GM12892 (cell line): ENCODE measurements at places on chromosomes 1 and 21.

GRCh38 chr1:25573591-25573930 is 30.2 kb downstream of the LDLRAP1 start:
- no peak for DNase-seq

DNA sequence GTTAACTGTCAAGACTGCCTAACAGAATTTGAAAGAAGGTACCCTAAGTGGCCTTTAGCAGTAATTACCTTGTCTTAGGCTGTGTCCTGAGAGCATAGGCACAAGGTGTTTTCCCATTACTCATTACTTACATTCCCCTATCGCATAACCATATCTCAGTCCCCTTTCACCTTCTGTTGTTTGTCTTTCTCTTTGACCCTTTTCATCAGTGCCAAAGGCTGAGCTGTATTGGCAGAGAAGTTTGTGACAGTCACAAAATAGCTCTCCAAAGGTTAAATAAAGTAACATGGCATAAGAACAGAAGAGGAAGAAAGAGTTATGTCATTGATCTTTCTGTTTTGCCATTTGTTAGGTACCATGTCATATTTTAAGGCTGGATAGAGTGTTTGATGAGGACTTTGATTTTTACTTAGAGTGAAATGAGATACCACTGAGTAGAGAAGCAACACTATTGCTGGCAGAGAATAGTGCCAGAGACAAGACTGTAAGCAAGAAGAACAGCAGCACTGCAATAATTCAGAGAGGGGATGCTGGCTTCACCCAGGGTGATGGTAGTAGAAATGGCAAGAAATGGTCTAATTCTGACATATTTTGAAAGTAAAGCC is 497.8 kb downstream of the TTLL7 start:
- DNase-seq = peak; percentile 5

GRCh38 chr1:21139601-21140000 is 37.1 kb downstream of the EIF4G3 start:
- no peak for DNase-seq

DNA sequence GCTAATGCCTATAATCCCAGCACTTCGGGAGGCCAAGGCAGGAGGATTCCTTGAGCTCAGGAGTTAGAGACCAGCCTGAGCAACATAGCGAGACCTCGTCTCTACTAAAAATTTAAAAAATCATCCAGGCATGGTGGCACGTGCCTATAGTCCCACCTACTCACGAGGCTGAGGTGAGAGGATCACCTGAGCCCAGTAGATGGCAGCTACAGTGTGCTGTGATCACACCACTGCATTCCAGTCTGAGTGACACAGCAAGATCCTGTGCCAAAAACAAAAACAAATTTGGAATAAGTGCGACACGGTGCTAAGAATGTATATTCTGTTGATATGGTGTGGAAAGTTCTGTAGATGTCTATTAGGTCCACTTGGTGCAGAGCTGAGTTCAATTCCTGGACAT is 15.1 kb downstream of the USP33 start:
- DNase-seq = no peak

- no peak for DNase-seq
Observed at GRCh38 chr1:6198646-6199297, 623 bp downstream of the RPL22 start.

GRCh38 chr1:201223852-201224665 is 33.4 kb downstream of the IGFN1 start:
- no peak for DNase-seq

GRCh38 chr1:10208537-10208936 is 1.8 kb upstream of the KIF1B start:
- no peak for DNase-seq

DNA sequence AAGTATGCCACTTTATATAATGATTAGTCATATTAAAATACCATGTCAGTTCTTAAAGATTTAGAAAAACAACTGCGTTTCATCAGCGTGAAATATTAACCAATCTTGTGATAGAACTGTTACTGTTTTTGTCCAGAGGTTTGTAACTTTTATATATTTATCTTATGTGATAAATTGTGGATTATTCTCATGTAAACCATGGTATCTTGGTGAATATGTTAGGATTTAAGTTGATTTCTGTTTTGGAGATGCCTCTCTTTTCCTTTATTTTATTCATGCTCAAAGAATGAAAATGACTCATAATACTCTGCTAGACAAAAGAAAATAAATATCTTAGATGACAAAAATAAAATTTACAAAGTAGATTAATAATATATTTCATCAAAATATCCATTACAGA is 88.4 kb downstream of the ADGRL4 start:
- DNase-seq = no peak

DNA sequence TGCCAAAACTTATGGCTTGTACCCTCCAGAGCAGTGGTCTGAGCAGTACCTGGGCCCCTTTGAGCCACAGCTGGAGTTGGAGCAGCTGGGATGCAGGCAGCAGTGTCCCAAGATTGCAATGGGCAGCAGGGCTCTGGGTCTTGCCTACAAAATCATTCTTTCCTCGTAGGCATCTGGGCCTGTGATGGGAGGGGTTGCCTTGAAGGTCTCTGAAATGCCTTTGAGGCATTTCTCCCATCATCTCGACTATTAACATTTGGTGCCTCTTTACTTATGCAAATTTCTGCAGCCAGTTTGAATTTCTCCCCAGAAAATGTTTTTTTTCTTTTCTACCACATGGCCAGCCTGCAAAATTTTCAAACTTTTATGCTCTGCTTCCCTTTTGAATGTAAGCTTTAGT is 31.0 kb upstream of the TSPAN2 start:
- DNase-seq = no peak

DNA sequence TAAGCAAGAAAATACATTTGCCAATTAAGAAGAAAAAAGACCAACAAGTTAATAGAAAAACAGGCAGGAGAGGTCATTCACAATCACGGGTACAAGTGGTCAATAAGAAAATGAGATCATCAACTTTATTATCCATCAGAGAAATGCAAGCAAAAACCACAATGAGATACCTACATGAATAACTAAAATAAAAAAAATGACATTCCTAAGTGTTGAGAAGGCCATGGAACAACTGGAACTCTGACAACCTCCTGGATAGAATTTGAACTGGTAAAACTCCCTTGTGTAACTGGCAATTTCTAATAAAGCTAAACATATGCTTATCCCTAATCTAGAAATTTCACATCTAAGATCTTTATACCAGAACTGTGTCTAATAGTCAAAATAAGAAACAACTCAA is 135.4 kb upstream of the BACE2 start:
- DNase-seq = no peak

DNA sequence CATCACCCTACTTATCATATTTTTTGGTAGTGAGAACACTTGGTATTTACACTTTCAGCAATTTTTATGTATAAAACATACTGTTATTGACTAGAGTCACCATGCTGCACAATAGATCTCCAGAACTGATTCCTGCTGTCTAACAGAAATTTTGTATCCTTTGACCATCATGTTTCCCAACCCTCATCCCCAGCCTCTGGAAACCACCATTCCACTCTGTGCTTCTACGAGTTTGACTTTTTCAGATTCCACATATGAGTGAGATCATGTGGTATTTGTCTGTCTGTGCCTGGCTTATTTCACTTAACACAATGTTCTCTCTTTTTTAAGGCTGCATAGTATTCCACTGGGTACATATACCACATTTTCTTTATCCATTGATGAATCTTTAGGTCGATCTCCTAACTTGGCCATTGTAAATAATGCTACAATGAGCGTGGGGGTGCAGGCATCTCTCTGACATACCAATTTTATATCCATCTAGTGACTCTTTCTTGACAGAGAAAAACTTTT is 115.9 kb upstream of the RUNX1 start:
- DNase-seq = no peak

DNA sequence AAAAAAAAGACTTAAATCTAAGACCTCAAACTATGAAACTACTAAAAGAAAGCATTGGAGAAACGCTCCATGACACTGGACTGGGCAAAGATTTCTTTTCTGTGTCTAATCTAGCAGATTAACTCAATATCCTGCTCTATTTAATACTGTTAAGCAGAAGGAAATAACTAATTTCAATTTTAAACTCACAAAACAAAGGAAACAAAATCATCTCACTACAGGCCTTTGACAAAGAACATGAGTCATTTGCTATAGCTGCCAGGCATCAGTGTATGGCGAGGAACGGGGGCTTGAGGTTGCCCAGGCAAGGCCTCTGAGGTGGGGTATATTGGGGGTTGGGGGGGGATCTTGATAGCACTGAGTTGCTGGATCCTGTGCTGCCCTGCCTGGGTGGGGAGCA is 20.9 kb downstream of the SZT2 start:
- DNase-seq = no peak

DNA sequence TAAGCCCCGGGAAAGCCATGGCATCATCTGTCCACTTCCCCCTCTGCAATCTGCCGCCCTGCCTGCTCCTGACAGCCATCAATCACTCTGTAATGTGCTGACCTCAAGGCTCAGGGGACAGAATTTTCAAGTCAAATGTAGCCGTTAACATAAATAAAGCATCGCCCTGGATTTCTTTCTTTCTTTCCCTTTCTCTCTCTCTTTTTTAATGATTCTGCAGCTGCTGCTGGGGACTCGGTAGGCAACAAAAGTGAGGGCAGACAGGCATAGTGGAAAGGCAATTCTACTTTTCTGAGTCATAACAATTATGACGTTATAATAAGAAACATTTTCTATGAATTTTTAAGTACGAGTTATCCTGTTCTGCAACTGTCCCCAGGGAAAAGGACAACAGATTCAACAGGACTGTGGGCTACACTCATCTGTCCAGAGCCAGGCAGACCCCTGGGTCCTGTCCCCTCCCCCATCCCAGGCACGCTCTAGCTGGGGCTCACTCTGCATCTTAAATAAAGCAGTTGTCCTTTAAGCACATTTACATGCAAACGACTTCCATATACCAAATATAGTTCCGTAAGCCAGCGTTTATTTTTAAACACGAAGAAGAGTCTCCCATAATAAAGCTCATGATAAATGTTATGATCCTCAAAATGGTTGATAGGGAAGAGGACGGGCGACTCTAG is 78.7 kb downstream of the SSBP3 start:
- no peak for DNase-seq

DNA sequence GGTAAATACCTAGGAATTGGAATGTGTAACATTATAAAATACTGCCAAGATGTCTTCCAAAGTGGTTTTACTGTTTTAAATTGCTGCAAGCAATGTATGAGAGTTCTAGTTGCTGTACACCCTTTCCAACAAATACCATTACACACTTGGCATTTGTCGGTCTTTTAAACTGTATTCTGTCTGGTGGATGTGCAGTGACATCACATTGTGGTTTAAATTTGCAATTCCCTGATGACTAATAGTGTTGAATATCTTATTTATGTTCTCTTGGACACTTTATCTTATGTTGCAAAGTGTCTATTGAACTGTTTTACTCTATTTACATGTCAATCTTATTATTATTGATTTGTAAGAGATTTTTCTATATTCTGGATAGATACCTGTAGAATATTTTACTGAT is 561.2 kb upstream of the B3GALT2 start:
- no peak for DNase-seq

GRCh38 chr1:241888232-241888631 is 40.2 kb downstream of the EXO1 start:
- no peak for DNase-seq

DNA sequence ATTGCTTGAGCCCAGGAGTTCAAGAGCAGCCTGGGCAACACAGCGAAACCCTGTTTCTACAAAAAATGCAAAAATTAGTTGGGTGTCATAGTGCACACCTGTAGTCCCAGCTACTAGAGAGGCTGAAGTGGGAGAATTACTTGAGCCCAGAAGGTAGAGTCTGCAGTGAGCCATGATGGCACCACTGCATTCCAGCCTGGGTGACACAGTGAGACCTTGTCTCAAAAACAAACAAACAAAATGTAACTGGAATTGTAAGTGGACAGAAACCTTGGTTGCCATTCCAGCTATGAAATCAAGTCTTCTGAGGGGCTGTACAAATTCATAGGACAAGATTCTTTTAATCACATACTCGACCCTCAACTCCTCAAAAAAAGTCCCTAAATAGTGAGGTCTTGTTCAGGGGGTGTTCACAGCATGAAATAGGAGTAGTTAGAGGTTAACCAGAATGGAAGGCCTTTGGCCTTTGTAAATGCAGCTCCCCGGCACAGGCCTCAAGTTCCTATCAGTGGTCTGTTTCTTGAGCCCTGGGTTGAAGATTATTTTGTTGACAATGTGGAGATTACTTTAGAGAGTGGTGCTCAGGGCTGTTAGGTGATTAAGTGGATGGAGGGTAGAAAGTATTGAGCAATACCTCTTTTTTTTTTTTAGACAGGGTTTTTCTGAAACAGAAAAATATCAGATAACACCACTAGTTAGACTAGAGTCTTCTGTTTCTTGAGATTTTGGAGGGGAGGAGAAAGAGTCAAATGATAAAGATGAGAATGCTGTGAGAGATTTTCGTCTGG is 138.7 kb upstream of the ZNF648 start:
- DNase-seq = no peak

DNA sequence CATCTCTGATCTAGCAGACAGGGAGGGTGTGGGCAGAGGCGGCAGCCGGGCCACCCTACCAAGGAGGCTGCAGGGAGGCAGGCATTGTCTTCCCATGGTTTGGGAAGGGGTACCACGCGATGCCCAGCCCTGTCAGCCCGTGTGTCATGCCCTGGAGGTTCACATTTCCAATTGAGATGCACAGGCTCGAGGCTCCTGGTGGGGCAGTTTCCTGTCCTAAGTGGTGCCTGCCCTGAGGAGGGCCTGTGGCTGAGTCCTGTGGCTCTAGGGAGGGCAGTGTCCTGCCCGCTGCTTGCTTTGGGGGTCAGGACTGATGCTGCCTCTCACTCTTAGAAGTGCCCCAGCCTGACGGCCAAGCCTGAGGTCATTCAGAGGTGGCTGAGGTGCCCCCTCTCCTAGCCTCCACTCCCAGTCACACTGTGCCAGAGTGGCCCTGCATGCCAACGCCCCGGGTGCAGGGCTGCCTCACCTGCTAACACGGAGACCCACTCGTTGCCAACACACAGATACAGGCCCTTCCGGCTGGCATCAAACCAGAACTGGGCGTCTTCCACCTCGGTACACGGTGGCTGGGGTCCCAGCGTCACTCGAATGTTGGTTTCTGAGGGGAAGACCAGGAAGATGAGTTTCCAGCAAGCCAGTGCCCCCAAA is 11.9 kb downstream of the KRTAP10-1 start:
- DNase-seq = no peak

- no peak for DNase-seq
Observed at GRCh38 chr1:224684979-224685425, 68.9 kb downstream of the CNIH3 start.

GRCh38 chr1:191609305-191609704 is 549.0 kb upstream of the RGS18 start:
- DNase-seq = no peak

- no peak for DNase-seq
Observed at GRCh38 chr1:46077644-46078043, 54.8 kb downstream of the PIK3R3 start.

DNA sequence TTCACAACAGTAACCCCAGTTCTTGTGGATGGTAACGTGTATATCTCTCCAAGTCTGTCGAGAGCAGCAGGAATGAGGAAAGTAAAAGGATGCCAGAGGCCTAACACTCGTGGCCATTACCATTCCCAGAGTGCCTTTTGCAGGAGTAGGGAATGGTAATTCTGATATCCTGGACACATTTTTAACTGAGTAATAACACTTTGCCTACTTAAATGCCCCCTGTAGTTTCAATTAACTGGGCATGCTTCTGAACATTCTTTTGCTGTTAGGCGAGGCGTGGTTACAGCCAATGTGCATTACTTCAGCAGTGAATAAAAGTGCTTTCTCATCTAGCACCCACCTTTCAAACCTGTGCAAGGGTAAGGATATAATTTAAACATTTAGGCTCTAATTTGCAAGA is 258.5 kb upstream of the ADGRL2 start:
- DNase-seq = no peak
